ENCODE measurements at places on chromosomes 2 and 18.

GRCh38 chr2:112607680-112608438, 23.4 kb downstream of the CHCHD5 start:
- DNase-seq, result no peak

DNA sequence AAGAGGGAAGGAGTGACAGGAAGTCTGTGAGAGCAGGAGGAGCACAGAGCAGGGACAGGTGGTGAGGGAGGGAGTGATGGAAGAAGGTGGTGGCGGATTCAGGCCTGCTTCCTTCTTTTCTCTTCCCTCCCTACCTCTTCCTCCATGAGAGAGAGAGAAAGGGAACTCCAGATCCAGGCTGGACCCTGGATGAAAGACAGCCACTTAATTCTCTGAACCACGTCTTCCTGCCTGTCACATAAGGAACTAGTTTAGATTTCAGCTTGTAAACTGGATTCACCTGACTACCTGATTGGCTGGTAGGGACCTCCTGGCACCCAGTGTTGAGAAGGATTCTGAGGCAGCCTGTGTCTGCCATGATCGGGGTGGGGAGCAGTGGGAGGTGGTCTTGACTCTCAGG, 48.9 kb downstream of the PAX8 start:
- no peak for DNase-seq

DNA sequence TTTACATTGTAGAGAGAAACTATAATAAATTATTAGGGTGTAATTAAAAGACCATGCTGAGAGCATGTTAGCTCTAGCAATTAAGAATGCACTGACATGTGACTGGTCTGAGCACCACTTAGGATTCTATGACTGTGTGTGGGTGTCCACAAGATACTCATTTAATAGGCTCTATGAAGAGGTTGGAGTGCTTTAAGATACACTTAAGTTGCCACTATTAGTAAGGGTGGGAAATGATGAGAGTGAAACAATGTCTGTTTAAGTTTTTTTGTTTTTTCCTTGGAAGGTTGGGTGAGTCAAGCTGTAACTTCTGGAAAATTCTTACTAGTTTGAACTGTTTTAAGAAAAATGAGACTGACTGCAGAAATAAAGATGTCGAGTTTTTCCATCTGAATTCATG, 1.8 kb upstream of the FAP start:
- no peak for DNase-seq

- no peak for DNase-seq
These were observed 9.9 kb downstream of the CCT7 start for GRCh38 chr2:73243884-73244570.

GRCh38 chr2:238939074-238939473, 91.2 kb downstream of the TWIST2 start:
- no peak for DNase-seq

- no peak for DNase-seq
These were observed 51.5 kb downstream of the DNAJC10 start for GRCh38 chr2:182767578-182767977.

DNA sequence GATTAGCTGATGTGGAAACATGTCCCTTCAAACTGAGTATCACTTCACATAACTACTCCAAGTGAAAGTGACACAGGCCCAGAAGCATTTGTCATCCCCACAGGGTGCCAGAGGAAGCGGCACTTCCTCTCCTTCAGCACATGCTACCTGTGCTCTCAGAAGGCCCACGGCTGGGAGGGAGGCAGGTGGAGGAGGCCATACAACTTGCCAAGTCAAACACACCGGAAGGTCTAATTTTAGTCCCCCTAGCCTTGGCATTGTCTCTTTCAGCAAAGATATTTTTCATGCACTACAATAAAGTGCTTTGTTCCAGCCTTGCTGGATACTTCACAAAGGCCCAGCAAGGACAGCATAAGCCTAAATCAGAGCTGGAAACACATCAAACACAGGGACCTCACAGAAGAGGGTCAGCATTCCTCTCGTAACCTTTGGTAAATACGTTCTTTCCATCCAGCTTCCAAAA, 38.0 kb downstream of the VSNL1 start:
- DNase-seq, result no peak

DNA sequence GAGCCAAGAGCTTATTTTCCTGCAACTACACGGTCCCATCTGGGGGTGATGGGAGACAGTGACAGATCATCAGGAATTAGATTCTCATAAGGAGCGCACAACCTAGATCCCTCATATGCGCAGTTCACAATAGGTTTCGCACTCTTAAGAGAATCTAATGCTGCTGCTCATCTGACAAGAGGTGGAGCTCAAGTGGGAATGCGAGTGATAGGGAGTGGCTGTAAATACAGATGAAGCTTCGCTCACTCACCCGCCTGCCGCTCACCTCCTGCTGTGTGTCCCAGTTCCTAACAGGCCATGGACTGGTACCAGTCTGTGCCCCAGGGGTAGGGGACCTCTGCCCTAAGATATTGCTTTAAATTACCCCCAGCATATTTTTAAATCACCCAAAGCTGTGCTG, 10.8 kb downstream of the LRRFIP1 start:
- no peak for DNase-seq

- no peak for DNase-seq
These were observed 3.1 kb downstream of the PAIP2B start for GRCh38 chr2:71223767-71224333.

GRCh38 chr18:58618822-58619595, 9.9 kb downstream of the ALPK2 start:
- DNase-seq, result no peak

GRCh38 chr2:149924549-149925213, 337.1 kb upstream of the MMADHC start:
- DNase-seq, result no peak

- no peak for DNase-seq
These were observed 9.9 kb downstream of the EPAS1 start for GRCh38 chr2:46306988-46307655.

DNA sequence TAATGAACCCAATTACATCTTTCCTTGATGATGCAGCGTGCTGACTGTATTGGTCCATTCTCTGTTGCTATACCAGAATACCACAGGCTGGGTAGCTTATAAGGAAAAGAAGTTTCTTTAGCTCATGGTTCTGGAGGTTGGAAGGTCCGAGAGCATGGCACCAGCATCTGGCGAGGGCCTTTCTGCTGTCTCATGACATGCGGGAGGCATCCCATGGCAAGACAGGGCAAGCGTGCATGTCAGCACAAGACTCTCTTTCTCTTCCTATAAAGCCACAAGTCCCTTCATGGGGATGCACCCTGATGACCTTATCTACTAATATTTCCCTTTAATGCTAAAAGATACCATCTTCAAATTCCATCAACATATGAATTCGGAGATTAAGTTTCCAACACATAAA, 122.8 kb upstream of the FHL2 start:
- no peak for DNase-seq

- no peak for DNase-seq
These were observed 285.1 kb upstream of the SLC14A2 start for GRCh38 chr18:45330170-45330594.

DNA sequence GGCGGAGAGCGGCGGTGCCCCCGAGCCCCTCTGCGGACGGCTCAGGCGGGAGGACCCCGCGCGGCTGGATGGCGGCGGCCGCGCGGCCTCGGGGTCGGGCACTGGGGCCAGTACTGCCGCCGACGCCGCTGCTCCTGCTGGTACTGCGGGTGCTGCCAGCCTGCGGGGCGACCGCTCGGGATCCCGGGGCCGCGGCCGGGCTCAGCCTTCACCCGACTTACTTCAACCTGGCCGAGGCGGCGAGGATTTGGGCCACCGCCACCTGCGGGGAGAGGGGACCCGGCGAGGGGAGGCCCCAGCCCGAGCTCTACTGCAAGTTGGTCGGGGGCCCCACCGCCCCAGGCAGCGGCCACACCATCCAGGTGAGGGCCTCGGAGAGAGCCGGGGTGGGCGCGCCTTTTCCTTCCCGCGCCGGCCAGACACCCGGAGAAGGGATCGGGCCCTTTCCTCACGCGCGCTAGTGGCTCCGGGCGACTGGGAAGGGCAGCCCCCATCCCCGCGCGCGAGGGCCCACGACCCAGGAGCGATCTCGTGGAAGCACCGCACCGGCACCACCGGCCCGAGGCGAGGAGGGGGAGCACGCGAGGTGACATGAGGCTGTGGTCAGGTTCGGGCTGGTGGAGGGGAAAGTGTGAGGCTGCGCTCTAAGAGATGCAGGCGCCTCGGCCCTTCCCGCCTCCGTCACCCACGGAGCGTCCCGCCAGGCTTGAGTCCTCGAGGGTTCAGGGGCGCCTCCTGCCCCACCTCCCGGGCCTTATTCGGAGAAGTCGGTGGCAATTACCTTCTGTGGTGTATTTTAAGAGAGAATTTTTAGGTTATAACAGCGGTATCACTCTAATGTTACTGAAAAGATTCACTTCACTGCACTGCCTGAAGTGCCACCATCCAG, 607 bp downstream of the LAMA3 start:
- DNase-seq, result no peak

DNA sequence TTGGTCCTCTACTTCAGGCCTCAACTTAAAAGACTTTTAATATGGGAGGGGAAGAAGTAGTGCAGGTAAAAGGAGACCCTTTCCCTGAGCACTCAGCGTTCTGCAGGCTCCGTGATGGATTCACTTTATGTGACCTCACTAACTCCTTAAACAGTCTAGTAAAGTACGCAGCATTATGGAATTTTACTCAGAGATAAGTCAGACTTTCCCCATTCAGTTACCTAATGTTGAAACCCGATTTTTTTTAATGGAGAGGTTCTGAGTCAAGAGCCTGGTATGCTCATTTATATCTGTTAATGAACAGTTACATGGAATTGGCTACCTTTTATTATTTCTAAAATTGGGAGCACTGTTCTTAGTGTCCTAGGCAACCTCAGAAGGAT, 34.1 kb downstream of the RASGRP3 start:
- DNase-seq, result no peak

DNA sequence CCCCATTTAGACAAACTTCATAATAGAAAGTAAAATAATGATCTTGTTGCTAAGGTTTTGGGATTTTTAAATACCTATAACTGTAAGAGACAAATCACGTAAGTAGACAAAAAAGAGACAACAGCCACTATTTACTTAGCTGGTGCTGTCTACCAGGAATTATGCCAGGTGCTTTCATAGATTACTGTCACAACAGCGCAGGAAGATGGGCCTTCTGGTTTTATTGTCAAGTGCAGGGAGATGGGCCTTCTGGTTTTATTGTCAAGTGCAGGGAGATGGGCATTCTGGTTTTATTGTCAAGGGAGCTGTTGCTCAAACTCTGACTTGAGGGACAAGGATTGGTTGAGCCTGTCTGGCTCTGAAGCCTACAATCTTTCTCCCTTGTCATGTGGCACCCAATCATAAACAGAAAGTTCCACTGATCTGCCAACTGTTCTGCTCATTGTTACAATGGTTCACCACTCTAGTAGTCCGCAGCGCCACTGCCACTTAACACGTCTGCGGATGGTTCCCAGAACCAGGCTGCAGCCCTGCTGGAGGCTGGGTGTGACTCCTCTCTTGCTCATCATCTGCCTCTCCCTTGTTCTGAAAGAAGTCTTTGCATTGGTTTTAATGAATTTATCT, 95.0 kb downstream of the RNF144A start:
- no peak for DNase-seq
